Activated CD4-positive, alpha-beta T cell treated with anti-CD3 and anti-CD28 coated beads, Interleukin-2, amount 10 ng/mL, durations not matched to agents 24 days and 14 days (primary cell): ENCODE measurements at places on chromosomes 12 and 14.
A peak's percentile ranks its signal among the peaks of the same experiment; 100 is the strongest.

DNA sequence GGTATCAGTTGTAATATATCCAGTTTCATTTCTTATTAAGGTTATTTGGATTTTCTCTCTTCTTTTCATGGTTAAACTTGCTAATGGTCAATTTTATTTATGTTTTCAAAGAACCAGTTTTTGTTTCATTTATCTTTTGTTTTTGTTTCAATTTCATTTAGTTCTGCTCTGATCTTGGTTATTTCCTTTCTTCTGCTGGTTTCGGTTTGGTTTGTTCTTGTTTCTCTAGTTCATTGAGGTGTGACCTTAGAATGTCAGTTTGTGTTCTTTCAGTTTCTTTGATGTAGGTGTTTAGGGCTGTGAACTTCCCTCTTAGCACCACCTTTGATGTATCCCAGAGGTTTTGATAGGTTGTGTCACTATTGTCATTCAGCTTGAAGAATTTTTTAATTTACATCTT, 145.6 kb upstream of the SLCO1B1 start:
- DNase-seq: no peak

- DNase-seq: peak; percentile 86
These were observed 46.7 kb downstream of the TMCC3 start for GRCh38 chr12:94603434-94604365.

DNA sequence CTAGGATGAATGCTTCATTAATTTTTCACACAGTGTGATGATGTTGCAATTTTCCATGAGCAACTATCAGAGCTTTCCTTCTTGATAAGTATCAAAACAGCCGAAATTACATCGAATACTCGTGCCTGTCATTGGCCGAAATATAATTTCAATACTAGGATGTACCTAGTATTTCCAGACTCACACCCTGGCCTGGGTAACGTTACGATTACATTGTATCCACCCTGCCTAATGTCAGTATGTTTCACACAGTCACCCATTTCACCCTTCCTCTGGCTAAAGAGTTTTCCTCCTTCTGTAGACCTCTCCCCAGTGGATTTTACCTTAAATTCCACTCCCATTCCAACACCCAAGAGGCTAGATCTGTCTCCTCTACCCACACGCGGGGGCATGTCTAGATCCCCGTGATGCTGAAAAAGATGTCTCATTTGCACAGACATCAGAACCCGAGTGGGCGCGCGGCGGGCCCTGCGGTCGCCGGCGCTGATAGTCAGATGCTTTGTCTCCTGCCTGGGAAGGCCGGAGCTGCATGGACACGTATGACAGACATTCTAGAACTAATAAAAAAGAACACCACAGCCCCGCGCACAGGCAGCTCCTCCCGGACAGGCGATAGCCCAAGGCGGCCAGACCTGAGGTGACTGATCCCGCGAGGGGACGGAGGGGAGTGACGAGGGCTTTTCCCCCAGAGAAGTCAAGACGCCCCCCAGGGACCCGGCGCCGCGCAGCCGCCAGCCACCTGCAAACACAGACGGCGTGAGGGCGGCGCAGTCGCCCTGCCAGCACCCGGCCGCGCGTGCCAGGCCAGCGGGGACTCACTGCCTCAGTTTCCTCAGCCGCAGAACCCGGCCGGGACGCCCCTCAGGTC, 723 bp downstream of the KIF21A start:
- DNase-seq: peak; percentile 78

DNA sequence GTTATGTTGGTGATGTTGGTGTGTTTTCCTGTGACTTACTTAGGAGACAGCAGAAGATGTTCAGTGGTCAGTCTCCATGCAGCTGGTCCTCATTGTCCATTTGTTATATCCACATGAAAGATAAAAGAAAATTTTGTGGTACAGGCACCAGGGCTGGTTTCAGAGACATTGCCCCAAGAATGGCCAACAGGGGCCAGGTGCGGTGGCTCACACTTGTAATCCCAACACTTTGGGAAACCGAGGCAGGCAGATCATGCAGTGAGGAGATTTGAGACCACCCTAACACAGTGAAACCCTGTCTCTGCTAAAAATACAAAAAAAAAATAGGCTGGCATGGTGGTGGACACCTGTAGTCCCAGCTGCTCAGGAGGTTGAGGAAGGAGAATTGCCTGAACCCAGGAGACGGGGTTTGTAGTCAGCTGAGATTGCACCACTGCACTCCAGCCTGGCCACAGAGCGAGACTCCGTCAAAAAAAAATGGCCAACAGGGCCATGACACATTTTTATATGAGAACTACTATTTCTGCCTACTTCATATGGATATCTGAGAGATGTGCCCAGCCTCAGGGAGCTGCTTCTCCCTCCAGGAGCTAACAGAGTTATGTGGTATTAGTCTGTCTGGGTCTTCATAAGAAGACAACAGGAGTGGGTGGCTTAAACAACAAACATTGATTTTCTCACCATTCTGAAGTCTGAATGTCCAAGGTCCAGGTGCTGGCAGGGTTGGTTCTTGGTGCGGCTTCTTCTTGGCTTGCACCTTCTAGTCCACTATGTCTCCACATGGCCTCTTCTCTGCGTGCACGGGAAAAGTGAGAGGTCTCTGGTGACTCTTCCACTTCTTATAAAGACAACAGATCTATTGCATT, 821.7 kb downstream of the TMEM121 start:
- peak; percentile 58 for DNase-seq

DNA sequence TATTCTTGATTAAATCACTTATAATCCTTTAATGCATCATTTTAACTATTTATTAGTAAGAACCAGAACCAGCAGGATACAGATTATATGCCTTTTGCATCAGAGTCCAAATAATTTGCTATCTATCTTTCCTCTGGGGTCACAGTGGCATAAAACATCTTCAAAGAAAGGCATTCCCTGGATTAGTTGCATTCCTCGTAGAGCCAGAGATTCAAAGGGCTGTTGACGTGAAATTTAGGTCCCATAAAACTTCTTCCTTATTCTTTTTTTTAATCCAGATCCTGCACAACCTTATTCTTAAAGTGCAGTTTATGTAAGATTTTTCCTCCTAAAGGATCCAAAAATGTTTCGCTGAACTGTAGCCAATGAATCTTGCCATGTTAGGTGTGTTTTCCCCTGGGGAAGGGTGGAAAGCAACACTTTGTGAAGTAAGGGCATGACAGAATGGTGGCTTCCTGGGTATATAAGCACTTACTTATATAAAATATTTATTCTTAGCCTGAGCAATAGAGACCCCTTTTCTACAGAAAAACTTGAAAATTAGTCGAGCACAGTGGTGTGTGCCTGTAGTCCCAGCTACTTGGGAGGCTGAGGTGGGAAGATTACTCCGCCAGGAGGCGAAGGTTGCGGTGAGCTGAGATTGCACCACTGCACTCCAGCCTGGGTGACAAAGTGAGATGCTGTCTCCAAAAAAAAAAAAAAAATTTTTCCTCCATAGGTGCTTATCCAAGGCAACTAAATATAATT, 208.7 kb downstream of the PCNX1 start:
- peak; percentile 43 for DNase-seq

- no peak for DNase-seq
These were observed 103.7 kb downstream of the SCARB1 start for GRCh38 chr12:124759841-124760503.

DNA sequence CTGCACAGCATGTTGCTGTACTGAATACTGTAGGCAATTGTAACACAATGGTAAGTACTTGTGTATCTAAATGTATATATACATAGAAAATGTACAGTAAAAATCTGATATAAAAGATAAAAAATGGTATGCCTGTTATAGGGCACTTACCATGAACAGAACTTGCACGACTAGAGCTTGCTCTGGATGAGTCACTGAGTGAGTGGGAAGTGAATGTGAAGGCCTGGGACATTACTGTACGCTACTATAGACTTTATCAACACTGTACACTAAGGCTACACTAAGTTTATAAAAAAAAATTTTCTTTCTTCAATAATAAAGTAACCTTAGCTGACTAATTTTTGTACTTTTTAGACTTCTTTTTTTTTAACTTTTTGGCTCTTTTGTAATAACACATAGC, 24.2 kb upstream of the NEDD1 start:
- peak; percentile 25 for DNase-seq

- DNase-seq: no peak
These were observed 448.2 kb upstream of the TBX3 start for GRCh38 chr12:115132145-115132544.

DNA sequence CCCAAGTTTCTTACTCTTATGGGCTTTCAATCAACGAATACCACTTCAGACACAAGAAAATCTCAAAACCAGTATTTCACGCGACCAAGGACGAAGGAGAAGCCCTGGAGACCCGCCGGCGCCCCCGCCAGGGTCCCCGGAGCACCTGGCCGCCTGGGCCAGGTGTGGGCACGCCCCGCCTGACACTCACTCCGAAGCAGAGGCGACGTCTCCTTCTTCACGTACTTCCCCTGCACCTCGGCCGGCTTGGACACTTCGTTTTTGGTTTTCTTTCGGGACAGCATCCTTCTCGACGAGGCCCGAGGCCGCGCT, 466 bp downstream of the SAV1 start:
- DNase-seq: no peak

DNA sequence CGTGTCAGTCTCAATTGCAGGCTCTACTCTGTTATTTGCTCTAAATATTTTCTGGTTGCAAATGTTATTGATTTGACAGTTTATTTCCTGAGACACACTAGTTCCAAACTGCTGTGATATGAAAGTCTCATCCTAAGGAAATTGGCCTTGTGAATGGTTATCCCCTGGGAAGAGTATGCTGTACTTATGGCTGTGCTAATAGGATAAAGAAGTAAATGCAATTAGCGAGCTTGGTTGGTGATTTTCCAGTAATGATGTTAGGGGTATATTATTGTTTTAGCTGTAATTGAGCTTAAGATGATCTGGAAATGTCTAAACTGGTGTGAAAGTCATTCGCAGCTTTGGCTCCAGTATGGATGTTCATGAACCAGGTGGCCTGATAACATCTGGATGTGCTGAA, 197.9 kb downstream of the SUDS3 start:
- DNase-seq: no peak

GRCh38 chr12:49288412-49288853, 6.5 kb upstream of the PRPH start:
- DNase-seq: peak; percentile 93

DNA sequence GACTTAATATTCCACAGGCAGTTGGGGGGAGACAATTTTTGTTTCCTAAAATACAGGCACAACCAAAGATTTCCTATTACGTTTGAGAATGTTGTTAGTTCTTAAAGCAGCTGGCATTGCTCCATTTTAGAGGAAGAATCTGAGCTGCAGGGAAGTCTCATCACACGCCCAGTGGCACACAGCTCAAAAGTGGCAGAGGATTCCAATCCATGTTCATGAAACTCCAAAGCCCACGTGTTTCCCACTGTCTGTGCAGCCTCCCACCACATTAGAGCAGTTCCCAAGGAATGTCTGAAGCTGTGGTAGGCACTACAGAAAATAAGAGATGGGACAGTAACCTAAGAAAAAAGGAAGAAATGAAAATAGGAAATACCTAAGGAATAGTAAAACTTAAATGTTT, 6.1 kb upstream of the IL26 start:
- DNase-seq: no peak

- no peak for DNase-seq
These were observed 29.0 kb downstream of the DLK1 start for GRCh38 chr14:100755649-100756048.

DNA sequence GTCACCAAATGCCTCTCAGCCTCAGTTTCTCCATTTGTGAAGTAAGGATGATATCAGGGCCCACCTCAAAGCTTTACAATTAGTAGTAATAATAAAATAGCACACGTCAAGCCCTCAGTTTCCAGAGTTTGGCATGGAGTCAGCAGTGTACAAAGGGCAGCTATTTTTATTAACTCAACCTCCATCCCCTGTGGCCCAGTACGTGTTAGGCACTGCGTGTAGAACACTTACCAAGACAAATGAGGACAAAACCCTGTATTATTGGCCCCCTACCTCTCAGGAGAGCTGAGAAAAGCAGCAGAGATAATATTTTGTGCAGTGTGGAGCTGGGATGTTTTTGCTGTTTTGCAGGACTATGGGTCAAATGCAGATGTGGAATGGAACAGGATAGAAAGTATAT, 280.8 kb downstream of the C12orf75 start:
- no peak for DNase-seq

- no peak for DNase-seq
These were observed 112.8 kb upstream of the PELI2 start for GRCh38 chr14:56005191-56006053.

DNA sequence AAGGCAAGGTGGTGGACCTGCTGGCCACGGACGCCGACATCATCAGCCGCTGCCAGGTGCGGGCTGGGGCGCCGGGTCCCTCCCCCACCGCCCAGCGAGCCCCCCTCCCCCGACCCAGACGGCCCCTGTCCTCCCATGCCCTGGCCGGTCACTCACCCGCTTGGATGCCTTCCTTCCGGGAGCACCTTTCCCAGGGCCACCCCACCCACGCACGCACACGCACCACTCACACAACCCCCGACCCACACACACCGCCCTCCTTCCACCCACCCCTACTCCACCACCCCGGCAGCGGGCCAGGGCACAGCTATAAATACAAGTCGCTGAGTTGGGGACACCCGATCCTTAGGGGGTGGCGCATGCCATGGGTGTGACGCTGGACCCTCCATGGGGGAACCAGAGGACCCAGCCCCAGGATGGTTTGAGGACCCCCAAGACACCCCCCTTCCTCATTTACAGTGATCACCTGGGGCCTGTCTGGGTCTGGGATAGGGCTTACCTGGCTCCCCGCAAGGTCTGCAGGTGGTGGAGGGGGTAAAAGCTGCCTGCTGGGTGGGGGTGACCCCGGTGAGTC, 465 bp downstream of the ADSS1 start:
- DNase-seq: peak; percentile 70

GRCh38 chr12:106956048-106956578, 406 bp downstream of the TMEM263 start:
- peak; percentile 88 for DNase-seq

GRCh38 chr12:18753481-18754123, 15.7 kb downstream of the CAPZA3 start:
- no peak for DNase-seq

- DNase-seq: peak; percentile 73
These were observed 50.0 kb downstream of the SPRING1 start for GRCh38 chr12:116687888-116688287.
